ENCODE measurements at places on chromosomes 16 and 17.
A peak's percentile ranks its signal among the peaks of the same experiment; 100 is the strongest.

- DNase-seq, result peak; percentile 32
Measured at GRCh38 chr17:4610656-4611055, 26.3 kb downstream of the SMTNL2 start.

GRCh38 chr16:81216706-81217105, 21.8 kb upstream of the BCO1 start:
- no peak for DNase-seq

GRCh38 chr17:38353668-38354067, 2.0 kb downstream of the SOCS7 start:
- DNase-seq, result no peak

DNA sequence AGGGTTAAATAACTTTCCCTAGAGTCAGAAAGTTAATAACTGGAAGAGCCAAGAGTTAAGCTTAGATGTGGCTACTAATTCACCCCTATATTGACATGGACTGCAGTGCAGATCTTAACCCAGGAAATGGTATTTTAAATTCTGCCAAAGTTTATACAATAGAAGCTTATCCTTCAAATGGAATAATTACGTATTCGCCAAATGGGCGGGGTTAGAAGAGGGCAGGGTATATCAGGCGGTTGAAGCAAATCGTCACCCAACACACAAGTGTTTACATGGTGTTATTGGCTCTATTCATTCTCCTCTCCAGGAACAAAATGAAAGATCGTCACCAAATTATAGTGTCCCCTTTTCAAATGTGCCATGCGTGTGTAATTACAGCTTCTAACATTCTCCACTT, 182.7 kb downstream of the PRKCB start:
- no peak for DNase-seq

DNA sequence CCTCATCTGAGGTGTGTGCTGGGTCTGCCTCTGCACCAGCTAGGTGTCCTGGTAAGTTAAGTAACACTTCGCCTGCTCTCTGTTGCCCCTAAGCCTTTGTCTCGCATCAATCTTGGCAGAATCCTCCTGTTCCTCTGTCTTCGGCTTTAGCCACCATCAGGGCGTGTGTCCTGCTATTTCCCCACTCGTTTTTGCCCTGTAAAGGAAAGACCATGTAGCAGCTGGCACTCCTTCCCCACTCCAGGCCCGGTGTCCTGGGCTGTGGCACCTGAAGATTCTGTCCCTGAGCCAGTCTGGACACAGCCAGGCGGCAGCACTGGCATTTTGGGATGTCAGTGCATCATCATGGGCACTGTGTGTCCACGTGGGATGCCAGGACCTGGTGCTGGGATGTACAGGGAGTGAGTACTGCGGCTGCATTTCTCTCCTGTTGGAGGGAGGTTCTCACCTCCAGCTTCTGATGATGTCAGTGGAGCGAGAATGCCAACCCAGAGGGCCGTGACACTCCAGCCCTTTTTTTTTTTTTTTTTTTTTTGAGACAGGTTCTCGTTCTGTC, 26.2 kb upstream of the FOXK2 start:
- peak; percentile 50 for DNase-seq

GRCh38 chr16:57373117-57373947, 1.0 kb downstream of the CX3CL1 start:
- DNase-seq, result peak; percentile 53

DNA sequence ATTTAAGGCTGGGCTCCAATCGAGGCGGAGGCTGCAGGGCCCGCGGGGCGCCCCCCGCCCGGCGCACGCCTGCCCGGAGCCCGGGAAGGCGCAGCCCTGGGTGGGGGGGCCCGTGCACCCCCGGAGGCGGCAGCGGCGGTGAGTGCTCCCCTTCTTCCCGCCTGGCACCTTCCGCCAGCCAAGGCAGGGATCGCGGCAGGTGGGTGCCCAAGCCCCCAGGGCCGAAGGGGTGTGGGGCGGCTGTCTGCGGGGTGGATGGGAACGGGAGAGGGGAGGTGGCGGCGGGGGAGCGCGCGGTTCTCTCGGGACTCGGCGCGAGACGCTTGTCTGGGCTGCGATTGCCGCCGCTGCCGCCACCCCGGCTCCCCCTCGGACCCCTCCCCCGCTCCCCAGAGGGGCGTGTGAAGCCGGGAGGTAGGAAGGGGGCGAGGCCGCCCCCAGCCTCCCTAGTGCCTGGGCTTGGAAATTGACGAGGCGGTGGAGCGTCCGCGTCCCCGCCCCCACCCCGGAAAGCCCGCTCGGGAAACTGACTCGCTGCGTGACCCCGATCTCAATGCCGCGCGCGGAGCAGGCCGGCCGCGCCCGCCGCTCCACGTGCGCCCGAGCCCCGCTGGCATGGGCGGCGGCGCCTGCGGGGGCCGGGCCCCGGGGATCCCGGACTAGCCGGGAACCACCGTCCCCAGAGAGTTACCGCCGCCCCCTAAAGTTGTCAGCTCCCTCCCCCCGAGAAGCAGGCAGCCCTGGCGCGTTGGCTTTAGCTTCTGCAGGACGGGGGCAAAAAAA, 231.5 kb downstream of the MRTFB start:
- DNase-seq, result peak; percentile 91

DNA sequence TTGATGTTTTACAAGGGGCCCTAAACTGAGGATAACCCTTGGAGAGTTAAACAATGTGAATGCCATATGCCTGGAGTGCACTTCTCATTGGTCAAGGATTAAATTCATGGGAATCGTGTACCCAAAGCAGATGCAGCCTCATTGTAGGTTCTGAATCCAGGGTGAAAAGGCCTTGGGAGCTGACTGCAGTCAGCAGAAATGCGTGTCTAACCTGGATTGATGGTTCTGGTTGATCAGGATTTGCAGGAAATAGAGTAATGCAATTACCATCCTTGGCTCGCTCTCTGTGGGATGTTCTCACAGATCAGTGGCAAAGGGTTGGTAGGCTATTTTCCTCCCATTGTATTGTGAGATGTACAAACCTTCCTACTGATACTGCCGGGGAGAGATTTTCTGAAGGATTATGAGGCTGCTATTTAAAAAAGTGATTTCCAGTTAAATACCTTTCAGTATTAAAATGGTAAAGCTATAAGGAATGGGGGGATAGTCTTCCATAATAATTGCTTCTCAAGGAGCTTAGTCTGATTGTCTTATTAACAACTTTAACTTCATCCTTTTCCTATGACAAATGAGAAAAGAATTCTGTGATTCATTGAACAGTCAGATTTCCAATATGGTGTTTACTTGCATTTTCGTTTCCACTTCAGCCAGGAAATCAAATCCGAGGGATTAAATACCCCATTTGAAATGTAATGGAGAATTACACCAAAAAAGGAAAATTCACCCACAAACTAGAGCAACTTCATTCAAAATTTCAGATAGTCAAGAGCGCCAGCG, 1028.1 kb upstream of the EEF2KMT start:
- DNase-seq, result no peak

DNA sequence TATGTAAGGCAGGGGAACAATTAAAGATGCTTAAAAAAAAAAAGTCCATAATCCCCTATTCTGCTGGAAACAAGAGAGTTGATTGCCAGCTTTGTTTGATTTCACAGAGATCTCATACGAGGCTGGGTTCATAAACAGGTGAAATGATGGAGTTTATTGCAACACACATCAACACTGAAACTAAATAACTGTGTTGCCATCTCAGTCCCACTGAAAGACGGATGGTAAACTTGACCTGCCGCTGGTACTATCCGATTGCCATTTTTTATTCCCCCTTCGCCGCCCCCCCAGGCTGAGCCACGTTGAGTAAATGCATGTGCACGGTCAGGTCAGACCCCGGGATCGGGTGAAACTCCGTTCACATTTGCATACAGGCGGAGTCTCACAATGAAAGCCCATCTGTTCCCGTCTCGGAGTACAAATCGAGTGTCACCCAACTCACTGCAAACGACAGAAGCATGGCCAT, 119.2 kb downstream of the SKAP1 start:
- DNase-seq, result peak; percentile 29

DNA sequence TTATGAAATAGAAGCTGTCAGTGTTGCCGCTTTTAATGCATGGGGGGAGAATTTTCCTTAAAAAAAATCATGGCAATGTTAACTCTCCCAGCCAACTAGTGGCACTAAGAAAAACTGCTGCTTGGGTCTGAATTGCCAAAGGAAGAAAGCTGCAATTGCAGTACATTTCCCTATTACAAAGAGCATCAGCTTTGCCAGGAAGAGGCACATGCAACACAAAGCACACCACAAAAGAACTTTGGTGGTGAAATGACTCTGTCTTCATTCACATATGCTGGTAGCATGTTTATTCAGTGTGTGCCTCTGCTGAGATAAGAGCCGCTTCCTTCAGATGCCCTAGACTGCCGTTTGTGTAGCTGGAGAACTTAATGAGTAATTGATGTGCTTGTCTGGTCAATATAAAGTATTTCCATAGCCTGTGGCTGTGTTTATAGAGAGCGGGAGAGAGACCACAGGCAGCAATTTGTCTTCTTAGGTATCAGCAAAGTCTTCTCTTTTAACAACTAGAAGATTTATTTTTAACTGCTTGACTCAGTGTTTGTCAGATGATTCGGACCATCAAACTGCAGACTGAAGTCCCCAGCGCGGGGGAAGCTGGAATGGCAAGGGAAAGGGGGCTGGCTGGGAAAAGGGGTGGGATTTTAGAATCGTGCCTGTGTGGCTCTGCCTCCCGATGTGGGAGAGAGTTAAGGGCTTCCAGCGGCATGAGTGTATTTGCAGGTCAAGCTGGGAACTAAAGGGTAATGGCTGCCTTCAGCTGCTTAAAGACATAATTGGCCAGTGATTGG, 115.1 kb downstream of the MRTFB start:
- DNase-seq, result peak; percentile 31

- DNase-seq, result no peak
Measured at GRCh38 chr17:50556803-50557202, 3.7 kb upstream of the CACNA1G start.

GRCh38 chr17:66364508-66364907, 62.1 kb downstream of the PRKCA start:
- no peak for DNase-seq

DNA sequence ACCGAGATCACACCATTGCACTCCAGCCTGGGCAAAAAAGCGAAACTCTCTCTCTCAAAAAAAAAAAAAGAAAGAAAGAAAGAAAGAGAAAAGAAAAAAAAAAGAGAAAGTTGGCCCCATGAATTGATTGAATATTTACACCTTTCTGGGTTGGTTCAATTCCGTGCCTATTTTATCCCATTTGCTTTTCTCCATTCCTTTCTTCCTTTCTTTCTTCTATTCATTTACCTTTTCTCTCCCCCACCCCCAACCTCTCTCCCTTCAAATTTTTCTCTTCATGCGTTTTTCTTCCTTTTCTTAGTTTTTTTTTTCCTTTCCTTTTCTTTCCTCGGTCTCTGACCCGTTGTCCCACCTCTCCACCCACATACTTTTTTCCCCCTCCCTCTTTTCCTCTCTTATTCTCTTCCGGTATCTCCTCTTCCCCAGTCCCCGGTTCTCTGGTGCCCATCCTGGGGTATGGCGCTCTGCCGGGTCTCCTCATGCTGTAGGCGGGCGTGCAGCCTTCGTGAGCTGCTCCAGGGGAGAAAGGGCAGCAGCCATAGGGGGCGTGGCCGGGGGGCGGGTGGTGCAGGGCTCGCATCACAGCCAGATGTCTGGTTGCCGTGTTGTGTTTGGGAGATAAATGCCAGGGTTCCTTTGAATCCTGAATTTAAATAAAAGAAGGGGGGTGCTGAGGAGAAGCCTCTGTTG, 5.3 kb upstream of the COL1A1 start:
- DNase-seq, result peak; percentile 93

GRCh38 chr16:60304066-60304465, 1570.0 kb upstream of the GOT2 start:
- DNase-seq, result no peak

DNA sequence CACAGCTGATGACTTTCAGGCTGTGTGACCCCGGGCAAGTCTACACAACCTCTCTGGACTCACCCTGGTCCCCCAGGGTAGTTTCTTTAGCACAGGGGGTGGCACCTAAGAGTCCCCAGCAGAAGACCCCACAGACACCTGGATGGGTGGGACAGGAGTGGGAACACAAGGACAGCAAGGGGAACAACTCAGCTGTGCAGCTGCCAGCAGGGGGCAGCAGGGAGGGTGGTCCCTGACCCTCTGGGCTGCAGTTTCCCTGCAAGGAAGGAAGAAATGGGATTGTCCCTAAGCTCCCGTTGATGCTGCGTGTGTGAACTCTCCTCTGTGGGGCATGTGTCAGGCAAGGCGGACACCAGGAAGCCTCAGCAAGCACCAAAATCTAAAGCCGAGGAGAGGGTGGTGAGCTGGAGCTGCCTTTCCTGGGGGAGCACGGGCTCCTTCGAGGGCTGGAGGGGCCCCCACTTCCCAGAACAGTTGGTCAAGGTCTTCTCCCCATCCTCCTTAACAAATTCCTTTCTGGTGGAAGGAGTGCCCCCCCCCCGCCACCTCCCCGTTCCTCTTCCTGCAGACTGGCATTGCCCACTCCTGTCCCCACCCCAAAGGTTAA, 24.1 kb upstream of the CDH5 start:
- peak; percentile 89 for DNase-seq

DNA sequence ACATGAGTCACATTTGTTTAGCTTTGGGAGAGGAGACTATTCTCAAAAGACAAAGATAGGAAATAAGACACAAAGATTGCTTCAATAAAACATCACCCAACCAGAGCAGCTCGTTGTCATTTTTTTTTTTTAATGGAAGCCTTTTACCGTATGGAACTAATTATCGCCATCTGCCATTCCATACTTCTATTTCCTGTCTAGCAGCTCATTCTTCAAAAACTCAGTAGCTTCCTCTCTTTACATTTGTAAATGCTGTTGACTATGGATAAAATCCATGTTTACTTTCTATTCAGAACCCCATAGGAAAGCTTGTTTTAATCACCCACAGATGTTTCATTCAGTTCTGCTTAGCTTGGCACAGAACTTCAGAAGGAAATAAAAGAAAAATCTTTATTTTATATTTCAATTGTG, 110.0 kb upstream of the PSMD7 start:
- DNase-seq, result no peak

DNA sequence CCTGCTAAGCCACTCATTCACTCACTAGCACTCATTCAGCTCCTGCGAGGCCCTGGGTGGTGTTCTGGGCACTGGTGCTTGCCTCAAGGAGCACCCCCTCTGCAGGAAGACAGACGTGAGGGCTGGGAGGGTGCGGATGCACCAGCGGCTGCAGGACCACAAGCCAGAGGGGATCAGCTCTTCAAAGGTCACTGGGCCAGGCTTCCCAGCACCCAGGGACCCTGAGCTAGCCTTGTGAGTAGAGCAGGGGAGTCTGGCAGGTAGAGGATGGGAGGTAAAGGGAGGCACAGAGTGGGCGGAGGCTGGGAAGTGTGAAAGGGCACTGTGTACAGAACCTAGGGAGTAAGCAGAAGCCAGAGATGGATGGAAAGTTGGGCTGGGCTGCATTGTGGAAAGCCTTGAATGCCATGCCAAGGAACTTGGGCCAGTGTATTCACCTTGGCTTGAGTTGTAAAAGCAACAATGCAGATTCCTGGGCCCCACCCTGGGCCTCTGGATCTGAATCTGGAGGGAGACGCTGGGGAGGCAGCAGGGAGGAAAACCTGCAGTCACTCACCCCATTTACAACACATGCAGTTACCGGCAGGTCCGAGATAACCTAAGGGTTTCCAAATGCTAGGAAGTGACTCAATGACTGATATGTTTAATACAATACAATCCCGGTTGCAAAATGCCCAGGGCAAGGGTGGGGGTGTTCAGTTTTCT, 1.7 kb downstream of the IL4R start:
- peak; percentile 60 for DNase-seq

All from H7 (cell line).